ENCODE measurements at places on chromosomes 6 and 20. TPM values are rescaled to one million over a fixed set of nuclear protein-coding genes. Genes with fewer than 3 reads are reported as not detected.

GRCh38 chr6:138503881-138504680 lies 4.8 kb upstream of the NHSL1 start:
- H3K36me3 ChIP-seq: no peaks in the 10 kb centered on the region
- H3K4me1 ChIP-seq: no peaks in the 10 kb centered on the region
- no peak overlapping the region for H3K27ac ChIP-seq
- DNase-seq: no peak

DNA sequence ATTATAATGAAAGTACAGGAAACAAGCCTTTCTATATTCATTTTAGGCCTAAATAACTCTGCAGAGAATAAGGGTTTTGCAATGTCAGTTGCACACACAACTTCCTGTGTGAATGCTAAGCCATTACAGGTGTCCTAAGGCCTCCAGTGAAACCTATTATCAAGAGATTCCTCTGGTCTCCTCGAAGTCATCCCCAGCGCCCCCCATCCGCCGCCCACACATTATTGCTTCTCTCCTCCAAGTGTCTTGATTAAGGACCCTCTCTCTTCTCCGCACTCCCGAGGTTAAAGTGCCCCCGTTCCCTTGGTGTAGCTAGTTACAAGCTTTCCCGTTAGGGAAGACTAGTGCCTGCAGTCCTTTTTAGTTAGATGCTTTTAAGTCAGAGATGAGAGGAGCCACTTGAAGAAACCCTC lies 1.3 kb downstream of the HIVEP2 start:
- no peaks in the 10 kb centered on the region for H3K36me3 ChIP-seq
- H3K27ac ChIP-seq: peak overlapping the region; percentile 95
- peak; percentile 48 for DNase-seq
- H3K4me1 ChIP-seq: peaks cover 15% of the 10 kb centered on the region

DNA sequence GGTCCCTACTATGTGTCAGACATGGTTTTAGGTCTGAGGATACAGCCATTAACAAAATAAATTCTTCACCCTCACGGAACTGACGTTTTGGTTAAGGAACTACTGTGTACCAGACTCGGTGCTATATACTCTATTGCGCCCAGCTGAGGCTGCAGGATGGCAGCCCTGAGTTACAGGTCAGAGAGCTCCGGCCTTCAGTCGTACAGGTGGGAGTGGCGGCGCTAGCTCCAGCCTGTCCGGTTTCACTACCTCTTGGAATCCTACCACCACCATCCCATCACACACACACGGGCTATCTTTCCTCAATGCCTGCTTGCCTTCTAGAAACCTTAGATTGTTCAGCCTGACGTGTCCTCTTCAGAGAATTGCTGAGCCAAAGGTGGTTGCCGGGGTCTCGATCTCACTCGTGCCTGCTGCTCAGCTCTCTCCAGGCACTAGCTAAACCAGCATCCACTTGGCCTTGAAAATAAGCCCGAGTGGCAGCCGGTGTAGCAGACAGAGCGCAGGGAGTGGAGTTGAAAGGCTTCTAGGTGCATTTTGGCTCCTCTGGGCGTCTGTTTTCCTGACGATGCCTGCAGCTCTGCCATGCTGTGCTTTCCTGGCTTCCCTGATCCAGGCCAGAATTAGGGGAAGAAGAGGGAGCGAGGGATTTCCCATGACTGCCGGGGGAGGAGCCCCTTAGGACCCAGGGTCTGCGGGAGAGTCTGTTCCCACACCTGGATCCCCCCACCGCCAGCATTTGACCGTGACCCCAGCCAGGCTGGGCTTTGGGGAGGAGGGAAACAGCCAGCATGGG lies 1.1 kb upstream of the TCF15 start:
- no peak overlapping the region for H3K27ac ChIP-seq
- H3K36me3 ChIP-seq: no peaks in the 10 kb centered on the region
- DNase-seq: no peak
- H3K4me3 ChIP-seq: no peak overlapping the region
- peaks cover 3% of the 10 kb centered on the region for H3K4me1 ChIP-seq

DNA sequence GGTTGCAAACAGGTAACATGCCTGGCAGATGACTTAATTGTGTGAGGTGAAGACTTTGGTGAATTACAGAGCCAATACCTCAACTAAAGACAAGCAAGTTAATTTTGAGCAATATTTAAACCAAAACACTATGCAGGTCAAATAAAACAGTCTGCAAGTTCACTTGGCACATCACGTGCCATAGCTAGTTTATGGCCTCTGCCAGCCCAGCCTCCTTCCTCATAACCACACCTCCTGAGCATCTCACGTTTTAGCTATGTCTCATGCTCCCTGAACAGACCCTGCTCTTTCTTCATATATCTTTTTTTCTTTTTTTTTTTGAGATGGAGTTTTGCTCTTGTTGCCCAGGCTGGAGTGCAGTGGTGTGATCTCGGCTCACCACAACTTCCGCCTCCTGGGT lies 4.5 kb upstream of the CNBD2 start:
- H3K36me3 ChIP-seq: no peaks in the 10 kb centered on the region
- H3K27ac ChIP-seq: no peak overlapping the region
- H3K27me3 ChIP-seq: no peaks in the 10 kb centered on the region
- H3K4me1 ChIP-seq: no peaks in the 10 kb centered on the region
- DNase-seq: no peak

DNA sequence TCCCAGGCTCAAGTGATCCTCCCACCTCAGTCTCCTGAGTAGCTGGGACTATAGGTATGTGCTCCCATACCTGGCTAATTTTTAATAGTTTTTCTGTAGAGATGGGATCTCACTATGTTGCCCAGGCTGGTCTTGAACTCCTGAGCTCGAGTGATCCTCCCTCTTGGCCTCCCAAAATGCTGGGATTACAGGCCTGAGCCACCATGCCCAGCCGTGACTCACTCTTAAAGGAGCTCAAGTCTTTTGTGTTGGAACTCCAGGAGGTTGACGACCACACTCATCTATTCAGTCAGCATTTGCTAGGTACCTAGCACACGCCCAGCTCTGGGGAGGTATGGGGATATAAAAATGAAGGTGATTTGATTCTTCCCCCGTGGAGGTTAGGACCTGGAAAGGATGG lies 62.8 kb downstream of the UTRN start:
- no peak overlapping the region for H3K4me3 ChIP-seq
- H3K4me1 ChIP-seq: peaks cover 78% of the 10 kb centered on the region
- peak overlapping the region; percentile 63 for H3K27ac ChIP-seq
- H3K27me3 ChIP-seq: no peaks in the 10 kb centered on the region
- no peak for DNase-seq

- peak; percentile 36 for DNase-seq
- H3K4me3 ChIP-seq: no peak overlapping the region
- peaks cover 19% of the 10 kb centered on the region for H3K4me1 ChIP-seq
- H3K36me3 ChIP-seq: no peaks in the 10 kb centered on the region
- H3K27ac ChIP-seq: no peak overlapping the region
- H3K27me3 ChIP-seq: no peaks in the 10 kb centered on the region
These were observed 36.7 kb upstream of the AKIRIN2 start for GRCh38 chr6:87738744-87739143.

The PPP1R18 gene
- total RNA-seq: 260 TPM

The ASIP gene
- not detected for total RNA-seq

The GATA5 gene
- total RNA-seq: not detected
